CD4-positive, alpha-beta T cell treated with Interleukin-15 for 4 hours (primary cell): ENCODE measurements at places on chromosomes 11 and 22.
A peak's percentile ranks its signal among the peaks of the same experiment; 100 is the strongest.

GRCh38 chr22:31829505-31829904, 75.7 kb downstream of the DEPDC5 start:
- DNase-seq = peak; percentile 20

GRCh38 chr11:33021501-33021900, 5.8 kb downstream of the DEPDC7 start:
- no peak for DNase-seq

DNA sequence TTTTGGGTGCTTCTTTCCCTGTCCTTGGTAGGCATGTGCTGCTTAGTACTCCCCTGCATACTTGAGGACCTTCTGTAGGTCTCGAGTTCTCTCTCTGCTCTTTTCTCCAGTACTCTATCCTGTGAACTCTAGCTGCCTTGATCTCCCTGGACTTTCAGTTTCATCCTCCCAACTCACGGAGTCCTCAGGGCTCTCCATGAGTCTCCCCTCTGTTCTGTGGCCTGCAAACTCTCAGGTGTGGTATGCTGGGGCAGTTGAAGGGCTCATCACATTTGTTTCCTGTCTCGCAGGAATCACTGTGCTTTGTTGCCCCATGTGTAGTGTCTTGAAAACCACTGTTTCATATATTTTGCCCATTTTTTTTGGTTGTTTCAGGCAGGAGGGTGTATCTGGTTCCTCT, 3.3 kb upstream of the PACS1 start:
- DNase-seq = no peak

- no peak for DNase-seq
Measured at GRCh38 chr11:134599299-134599771, 187.3 kb upstream of the B3GAT1 start.

- no peak for DNase-seq
Measured at GRCh38 chr11:18958221-18958910, 19.2 kb upstream of the MRGPRX1 start.

DNA sequence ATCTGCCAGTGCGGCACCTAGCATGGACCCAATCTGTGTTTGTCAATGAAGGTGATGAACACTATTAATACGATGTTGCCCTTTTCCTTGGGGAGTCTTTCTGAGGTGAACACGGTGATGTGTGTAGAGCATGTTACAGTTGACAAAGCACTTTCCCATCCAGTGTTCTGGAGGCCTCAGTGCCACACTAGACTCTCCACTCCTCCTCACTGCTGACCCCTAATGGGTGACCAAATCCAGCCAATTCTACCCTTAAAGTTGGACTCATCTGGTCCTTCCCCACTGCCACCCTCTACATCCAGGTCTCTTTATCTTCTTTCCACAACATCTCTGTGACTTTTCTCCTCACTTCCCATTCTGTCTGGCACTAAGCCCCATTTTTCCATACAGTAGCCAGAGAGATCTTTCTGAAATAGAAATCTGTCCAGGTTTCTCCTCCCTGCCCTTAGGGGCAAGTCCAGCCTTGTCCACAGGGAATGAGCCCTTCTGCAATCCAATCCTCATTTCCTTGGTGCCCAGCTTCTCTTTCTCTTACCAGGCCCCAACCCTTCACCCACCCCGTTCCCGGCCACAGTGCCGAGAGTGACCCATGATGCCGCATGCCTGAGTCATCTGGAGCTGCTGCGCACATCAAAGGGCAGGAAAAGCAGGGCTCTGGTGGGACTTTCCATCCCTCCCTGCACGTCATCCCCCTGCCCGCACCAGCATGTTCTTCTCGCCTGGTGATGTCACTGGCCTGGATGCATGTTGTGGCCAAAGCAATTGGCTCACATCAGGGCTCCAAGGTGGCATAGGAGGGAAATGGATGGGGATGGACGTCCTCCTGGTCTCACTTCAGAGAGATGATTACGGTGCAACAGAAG, 64.2 kb downstream of the RASSF10 start:
- DNase-seq = no peak

DNA sequence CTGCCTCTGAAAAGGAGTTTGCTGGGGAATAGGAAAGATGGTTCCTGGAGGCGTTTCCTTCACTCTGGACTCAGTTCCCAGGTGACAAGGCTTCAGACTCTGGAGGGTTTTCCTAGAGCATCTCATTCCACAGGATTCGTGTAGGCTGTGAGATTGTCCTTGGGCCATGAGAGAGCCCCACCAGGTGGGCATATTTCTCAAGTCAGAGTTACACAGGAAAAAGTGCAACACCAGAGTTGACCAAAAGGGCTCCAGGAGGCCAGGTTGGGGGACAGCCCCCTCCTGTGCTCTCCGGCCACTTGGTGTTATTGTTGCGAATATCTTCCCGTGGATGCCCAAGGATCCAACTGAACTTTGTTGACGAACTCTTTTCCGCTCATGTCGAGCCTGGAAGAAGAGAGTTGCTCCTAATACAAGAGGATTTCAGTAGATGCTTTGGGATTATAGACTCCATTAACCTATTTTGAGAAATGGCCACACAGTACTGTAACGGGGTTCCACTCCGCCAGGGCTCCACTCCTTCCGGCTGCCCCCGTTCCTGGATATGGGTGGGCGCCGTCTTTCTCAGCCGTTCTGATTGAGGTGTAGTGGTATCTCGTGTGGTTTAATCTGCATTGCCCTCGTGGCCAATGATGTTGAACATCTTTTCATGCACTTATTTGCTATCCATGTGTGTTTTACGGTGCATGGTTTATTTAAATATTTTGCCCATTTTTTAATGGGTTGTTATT, 580.3 kb downstream of the BRD1 start:
- DNase-seq = no peak

GRCh38 chr11:134118006-134118405, 49.1 kb downstream of the JAM3 start:
- no peak for DNase-seq

DNA sequence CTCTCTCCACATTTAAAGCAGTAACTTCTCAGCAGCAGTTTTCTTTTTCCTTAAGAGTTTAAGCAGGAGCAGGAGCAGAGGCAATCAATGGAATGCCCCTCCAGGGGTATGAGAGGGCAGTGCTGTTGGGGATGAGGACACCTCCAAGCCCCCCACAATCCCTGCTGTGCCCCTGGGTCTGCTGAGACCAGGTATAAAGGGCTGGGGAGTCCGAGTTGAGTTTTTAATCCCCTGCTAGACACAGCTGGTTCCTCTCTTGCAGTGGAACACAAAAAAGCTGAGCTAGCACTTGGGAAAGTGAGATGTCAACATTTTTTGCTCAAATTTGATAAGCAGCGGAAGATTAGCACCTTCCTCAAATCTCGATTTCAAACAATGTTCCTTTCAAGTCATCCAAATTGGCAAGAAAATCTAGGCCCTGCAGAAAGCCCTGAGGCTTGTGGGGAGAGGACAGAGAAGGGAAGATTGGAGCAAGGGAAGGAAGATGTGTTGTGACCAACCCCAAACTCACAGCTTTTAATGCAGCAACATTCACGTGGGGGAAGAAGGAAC, 581.9 kb downstream of the SOX6 start:
- no peak for DNase-seq

GRCh38 chr11:44727114-44727372, 281 bp downstream of the TSPAN18 start:
- DNase-seq = no peak

DNA sequence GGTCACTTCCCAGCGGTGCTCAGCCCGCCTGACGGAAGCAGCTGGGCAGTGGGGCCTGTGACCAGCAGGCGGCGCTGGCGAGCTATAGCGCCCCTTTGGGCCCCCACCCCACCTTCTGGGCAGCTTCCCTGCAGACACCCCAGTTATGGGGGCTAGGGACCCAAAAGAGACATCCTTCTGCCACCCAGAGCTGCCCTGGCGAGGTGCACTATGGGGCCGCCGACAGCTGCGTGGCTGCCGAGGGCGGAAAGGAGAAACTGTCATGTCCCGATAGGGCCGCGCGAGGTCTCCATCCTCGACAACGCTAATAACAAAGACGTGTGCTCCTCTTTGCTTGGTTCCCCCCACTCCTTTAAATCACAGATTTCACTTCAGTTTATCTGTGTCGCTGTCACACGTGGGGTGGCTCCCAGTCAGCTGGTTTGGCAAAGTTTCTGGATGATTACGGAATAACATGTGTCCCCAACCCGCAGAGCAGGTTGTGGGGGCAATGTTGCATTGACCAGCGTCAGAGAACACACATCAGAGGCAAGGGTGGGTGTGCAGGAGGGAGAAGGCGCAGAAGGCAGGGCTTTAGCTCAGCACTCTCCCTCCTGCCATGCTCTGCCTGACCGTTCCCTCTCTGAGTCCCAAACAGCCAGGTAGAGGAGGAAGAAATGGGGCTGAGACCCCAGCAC, 673 bp upstream of the MYO7A start:
- DNase-seq = peak; percentile 34

GRCh38 chr22:21726650-21727049, 8.9 kb downstream of the YPEL1 start:
- peak; percentile 41 for DNase-seq

DNA sequence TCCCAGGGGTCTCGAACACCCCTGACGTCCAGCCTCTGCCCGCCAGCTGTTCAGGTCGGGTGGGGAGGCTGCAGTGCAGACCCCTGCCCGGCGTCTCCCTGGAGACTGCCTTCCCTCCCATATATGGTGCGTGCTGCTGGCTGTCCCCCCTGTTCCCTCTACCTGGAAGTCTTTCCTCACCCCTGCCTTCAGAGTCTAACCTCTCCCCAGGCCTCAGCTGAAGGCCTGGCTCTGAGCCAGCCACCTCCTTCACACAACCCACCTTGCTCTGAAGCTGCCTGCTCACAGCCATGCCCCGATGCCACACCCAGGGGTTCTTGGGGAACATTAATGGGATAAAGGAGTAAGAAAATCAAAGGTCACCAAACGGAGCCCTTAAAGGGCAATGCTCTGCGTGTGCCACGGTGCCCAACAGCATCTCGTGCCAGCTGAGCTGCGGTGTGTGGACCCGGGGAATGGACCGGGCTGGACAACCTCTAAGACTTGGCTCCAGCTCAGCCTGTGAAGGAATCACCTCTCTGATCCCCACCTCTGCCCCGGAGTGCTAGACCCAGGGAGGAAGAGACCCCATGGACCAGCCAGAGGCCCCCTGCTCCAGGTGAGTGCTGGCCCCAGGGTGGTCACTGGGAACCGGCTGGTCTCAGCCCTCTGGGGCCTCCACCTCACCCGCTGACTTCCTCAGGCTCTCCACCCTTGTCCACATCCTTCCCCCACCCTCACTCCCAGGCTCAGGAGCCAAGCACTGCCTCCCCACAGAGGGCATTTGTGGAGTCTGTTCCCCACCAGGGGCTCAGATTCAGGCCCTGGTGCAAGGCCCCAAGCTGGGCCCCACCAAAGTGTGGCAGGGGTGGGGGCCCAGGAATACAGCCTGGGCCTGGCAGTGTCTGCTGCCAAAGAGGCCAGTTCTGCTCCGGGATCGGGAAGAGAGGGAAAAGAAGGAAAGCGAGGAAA, at the start of gene NLRP6:
Gene NLRP6, plus strand, starts transcription at position 407 of the 951 bp plus-strand sequence. Its CDS starts 163 bp downstream, at position 570.
- no peak for DNase-seq

- DNase-seq = no peak
Measured at GRCh38 chr11:68868221-68868835, 26.6 kb upstream of the CPT1A start.

- DNase-seq = no peak
Measured at GRCh38 chr11:108859510-108859909, 194.6 kb downstream of the DDX10 start.

DNA sequence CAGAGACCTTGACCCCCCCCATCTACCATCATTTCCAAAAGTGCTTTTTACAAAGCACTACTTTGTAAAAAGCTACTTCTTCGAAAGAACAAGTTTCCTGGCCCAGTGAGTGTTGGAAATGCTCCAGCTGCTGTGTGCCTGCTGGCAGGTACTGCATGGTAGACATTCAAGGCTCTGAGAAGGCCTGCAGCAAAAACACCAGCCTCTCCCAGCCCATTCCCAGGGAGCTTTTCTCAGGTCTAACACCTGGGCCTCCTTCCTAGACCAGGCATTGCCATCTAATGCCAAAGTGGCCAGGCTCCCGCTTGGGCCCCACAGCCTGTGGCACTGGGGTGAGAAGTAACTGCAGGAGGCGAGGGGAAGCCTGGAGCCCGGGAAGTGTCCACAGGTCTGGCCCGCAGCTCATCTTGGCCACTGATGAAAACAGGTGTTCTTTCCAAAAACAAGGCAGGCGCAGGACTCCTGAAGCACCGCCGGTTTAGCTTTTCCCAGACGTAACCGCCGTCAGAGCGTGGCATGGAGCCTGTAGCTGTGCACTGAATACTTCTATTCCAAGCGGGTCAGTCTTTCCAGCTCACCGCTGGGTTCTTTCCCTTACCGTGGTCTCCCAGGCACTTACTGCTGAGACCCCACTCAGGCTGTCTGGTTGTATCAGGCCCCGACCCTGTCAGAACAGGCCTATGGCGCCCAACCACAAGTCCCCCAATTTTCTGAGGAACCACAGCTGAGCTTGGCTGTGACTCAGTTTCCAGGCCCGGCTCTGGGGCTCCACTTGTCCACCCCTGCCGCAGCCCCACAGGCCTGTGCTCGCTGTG, 1.2 kb upstream of the TCIRG1 start:
- DNase-seq = no peak

DNA sequence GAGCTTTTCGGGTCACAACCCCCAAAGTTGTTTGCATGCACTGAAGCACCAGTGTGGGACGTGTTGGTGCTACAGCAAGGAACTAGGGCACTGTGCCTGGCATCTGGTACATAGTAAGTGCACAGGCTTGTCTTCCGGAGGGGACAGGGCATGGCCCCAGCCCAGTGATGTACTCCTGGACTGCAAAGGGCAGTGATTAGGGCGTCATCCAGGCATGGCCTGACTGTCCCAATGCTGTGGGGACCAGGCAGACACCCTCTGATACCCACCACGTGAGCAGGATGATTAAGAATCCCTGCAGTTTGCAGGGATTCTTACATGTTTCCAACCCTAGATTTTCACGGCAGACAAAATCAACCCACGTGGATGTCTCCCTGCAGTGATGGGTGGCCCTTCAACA, 50.0 kb upstream of the RFPL3 start:
- DNase-seq = no peak

DNA sequence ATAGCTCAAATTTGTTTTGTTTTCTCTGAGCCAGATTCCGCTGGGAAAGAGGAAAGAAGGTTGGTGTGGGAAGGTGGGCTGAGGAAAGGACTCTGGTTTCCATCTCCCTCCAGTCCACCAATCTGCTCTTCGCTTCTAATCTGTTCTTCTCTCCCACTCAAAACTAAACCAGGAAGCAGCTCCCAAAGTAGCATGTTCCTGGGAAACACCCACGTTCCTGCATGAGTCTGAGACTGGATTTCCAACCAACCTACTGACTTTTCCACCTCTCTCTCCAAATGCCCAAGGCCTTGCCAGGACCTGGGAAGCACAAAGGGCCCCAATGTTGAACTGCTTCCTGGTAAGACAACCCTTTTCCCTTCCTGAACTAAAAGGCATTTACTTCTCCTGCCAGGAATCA, 110.2 kb downstream of the WT1 start:
- no peak for DNase-seq

- DNase-seq = no peak
Measured at GRCh38 chr11:130449310-130449990, 1.0 kb downstream of the ADAMTS15 start.

GRCh38 chr11:108322666-108323065, 99.8 kb downstream of the ATM start:
- DNase-seq = no peak

DNA sequence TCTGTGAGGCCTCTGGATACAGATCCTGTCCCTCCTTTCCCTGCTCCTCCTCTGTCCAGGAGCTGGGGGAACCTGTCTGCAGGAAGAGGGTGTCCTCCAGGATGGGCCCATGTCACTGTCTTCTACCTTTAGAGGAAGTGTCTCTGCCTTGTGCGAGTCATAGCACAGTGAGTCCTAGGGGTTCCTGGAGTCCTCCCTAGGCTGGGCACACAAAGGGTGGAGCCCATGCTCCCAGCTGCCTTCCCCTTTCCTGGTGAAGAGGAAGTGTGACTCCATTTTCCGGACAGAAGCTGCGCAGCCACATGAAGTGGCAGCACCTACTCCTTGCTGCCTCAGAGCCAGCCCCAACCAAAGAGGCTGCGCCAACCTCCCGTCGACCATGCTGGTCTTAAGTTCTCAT, 112.2 kb downstream of the CTTN start:
- DNase-seq = no peak
